ENCODE measurements at places on chromosomes 1 and 21. TPM values are rescaled to one million over a fixed set of nuclear protein-coding genes. Genes with fewer than 3 reads are reported as not detected.

DNA sequence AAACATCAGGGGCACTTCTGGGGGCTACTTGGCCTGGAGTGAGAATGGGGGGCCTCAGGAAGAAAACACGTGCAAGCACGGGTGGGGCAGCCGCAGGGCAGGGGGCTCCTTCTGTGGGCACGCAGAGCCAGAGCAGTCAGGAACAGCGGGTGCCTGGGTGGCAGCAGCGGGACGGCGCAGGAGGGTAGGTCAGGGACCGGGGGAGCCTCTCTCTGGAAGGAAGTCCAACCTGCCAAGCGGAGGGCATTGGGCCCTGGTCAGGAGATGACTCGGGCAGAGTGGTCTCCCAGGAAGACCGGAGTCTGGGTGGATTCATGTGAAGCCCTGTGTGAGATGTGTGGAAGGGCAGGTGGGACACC lies 27.1 kb downstream of the CTNNBIP1 start:
- no peak for DNase-seq

- DNase-seq, result no peak
Measured at GRCh38 chr1:170666541-170667254, 2.8 kb downstream of the PRRX1 start.

- DNase-seq, result peak; percentile 55
Measured at GRCh38 chr1:181021811-181022434, 747 bp downstream of the STX6 start.

DNA sequence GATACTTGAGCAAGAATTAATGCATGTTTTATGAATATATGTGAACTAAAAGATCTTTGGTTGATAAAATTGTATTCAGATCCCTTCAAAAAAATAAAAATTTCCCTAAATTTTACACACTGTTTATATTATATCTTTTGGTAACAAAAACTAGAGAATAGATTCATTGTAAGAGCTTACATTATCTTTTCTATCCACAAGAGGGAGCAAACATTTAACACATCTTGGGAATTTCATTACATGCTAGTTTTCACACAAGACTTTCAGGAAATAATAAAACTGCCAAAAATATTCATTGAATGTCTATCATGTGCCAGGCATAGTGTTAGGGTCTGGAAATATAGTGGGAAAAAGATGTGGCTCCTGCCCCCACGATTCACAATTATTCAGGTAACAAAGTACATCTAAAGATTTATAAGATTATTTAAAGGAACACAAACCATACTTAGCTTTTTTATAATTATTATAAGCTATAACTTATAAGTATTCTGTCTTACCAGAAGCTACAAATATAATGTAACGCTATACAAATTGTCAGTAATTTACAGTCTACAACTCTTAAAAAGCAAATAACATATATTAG lies 30.6 kb downstream of the FAF1 start:
- no peak for DNase-seq

DNA sequence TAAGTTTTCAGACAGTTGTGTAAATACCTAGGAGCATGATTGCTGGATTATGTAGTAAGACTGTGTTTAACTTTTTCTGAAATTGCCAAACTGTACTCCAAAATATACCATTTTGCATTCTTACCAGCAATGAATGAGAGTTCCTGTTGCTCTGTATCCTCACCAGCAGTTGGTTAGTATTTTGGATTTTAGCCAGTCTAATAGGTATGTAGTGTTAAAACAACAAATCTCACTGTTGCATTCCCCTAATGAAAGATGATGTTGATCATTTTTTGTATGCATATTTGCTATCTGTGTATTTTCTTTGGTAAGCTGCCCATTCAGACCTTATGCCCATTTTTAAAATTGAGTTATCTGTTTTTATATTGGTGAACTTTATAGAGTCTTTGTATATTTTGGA lies 89.9 kb downstream of the RASAL2 start:
- DNase-seq, result no peak

GRCh38 chr1:100622037-100622436 lies 84.1 kb downstream of the GPR88 start:
- no peak for DNase-seq

DNA sequence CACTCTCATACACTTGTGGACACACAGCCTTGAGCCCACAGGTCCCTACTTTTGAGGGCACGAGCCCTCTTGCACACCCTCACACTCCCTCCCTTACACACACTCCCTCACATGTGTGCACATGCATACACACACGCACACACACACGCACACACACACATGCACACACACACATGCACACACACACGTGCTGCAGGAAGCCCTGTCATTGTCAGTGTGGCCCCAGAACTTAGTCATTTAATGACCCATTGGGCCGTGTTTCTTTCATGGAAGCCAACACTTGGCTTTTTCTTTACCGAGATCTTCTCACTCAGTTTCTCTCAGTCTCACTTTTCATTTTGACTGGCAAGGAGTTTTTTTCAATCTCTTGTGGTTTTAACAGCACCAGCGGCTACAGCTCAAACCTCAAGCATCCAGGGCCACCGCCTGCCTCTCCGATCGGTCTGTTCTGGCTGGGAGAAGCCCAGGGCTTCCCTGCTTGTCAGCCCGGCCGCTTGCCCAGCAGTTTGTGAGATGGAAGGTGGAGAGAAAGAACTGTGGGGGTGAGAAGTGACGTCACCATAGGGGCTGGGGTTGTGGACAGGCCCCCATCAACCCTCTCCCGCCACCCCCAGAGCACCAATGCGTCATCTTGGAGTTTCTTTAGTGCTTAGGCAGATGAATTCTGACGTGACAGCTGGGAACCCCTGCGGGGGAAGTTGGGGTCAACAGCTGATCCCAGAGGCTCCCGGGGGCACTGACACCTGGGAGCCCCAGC lies 15.8 kb upstream of the TNFRSF8 start:
- DNase-seq, result peak; percentile 14

- DNase-seq, result no peak
Measured at GRCh38 chr1:16178596-16179497, 23.0 kb upstream of the EPHA2 start.

DNA sequence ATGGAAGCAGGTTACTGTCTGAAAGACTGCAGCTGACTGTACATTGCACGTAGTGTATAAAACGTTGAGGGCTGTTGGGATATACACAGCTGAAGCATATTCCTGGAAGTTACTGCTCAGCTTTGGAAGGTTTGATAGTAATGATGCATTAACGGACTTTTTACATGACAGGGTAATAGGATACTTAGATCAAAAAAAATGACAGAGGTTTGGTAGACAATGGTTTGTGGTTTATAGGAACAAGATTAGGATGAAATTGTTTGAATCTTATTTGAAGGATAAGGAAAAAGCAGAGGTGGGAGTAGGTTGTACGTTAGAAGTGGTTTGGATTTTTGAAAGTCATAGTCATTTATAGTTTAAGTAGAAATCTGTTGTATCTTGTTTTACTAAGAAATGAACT lies 33.0 kb downstream of the ADGRL2 start:
- no peak for DNase-seq

DNA sequence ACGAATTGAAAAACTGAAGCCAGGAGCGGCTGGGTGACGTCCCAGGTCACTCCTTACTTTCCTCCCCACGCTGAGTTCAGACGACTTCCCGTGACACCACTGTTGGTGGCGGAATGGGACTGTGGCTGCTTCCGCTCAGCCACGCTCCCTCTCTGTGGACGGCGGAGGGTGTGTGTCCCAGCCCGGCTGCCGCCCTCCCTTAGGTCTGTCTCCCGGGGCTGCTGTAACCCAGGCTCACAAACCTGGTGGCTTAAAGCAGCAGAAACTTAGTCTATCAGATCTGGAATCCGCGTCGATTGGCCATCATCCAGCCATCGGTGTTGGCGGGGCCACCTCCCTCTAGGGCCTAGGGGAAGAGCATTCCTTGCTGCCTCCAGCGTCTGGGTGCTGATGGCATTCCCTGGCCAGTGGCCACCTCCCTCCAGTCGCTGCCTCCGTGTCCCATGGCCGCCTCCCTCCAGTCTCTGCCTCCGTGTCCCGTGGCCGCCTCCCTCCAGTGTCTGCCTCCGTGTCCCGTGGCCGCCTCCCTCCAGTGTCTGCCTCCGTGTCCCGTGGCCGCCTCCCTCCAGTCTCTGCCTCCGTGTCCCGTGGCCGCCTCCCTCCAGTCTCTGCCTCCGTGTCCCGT lies 17.5 kb downstream of the TRPM2 start:
- no peak for DNase-seq

DNA sequence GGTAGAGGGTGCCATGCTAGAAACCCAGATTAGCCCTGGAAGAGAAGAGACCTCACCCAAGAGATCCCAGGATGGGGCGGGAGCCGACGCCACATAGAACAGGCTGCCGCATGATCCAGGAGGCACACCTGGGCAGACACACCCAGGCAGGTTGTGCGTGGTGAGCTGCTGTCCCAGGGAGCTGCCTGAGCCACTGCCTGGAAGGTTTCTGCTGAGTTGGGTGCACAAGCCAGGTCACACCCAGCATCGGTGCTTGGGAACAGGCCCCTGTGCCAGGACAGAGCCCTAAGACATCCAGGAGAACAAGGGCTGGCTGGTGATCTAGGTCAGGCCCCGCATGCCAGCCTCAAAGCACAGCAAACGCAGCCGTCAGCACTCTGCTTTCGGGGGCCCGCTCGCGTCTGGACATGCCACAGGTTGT lies 40.2 kb downstream of the CTNNBIP1 start:
- DNase-seq, result peak; percentile 32

DNA sequence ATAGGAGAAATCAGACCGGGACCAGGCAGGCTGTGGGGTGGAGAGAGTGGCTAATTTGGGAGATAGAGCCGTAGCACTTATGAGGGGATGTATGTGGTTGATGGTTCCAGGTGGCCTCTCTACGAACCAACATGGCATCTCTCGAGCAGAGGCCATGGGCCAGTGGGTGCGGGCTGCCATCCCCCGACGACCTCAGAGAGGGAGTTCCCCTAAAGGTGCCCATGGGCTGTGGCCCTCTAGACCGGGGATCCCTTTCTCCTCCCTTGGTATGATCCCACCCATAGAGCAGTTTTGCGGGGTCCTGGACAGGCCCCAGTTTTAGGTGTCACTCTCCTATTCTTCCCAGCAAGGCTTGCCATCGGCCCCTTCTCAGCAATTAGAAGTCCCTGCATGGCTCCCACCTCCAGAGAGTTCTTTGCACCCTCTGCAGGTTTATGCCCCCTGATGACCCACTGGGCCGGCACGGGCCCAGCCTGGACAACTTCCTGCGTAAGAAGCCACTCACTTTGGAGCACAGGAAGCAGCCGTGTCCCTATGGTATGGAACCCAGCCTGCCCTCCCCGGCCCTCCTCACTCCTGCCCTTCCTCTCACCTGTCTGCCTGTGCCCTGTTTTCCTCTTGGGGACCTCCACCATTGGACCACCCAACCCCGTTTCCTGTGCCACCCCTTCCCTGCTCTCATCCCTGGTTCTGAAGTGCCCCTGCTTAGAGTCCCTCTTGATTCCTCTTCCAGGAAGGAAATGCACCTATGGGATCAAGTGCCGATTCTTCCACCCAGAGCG lies 7.8 kb downstream of the ZC3H12A start:
- no peak for DNase-seq

- no peak for DNase-seq
Measured at GRCh38 chr1:243475966-243476365, 220.1 kb downstream of the SDCCAG8 start.

DNA sequence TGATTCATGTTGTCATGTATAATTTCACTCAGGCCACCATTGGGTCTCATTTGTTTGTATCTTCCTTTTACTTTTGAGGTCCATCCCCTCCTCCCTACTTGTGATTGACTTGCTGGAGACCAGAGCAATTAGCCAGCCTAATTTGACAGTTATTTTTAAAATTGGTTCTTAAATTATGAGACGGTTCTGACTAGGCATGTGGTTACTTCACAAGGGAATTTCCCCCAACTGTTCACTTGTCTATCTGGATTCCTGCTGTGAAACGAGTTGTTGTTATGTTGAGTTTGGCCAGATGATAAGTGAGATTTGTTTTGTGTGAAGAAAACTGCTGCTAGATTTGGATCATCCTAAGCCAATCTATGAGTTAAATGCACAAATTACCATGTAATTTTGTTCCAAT lies 359.1 kb downstream of the BARHL2 start:
- DNase-seq, result no peak

GRCh38 chr21:38202811-38203210 lies 54.0 kb upstream of the KCNJ15 start:
- DNase-seq, result no peak

DNA sequence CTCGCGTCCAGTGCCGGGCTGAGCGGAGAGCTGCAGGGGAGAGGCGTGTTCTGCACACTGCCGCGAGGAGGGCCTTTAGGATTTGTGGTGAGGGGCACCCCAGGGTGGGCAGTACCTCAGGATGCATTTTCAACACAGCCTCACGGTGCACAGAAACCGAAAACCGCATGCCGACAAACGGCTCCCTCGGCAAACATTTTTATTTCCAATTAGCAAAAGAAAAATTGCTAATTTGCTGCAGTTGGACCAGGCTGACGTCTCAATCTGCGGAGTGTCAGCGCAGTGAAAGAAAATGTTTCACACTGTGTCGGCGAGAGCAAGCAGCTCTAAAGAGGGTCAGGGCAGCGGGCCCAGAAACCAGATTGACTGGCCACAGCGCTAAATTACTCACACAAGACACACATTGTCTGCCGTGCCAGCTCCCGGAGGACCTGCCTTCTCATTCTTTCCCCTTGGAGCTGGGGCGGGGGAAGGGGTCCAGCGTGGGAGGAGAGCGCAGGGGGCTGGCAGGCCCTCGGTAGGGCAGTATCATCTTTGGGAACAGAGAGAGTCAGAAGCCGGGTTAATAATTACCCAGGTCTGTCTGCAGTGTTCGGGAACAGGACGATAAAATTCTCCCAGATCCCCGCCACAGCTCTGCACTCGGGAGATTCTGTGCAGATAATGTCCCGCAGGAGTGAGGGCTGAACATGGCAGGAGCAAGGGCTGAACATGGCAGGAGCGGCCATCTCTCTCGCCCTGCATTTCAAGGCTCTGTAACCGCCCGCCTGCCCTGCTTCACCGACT lies 150.2 kb downstream of the PRDM16 start:
- peak; percentile 57 for DNase-seq

The SLAMF8 gene
- 1.2 TPM for total RNA-seq

The AKR7A3 gene
- total RNA-seq, result 92.5 TPM

The SLAMF9 gene
- total RNA-seq, result not detected

The IGSF3 gene
- total RNA-seq, result 29.8 TPM

The CLDN14 gene
- 0.20 TPM for total RNA-seq

The SRM gene
- total RNA-seq, result 17.8 TPM

The TTC22 gene
- 88.7 TPM for total RNA-seq

The FBXO2 gene
- 1.4 TPM for total RNA-seq

The LCE2C gene
- total RNA-seq, result not detected

The FRRS1 gene
- total RNA-seq, result 12.3 TPM

The TNFRSF9 gene
- total RNA-seq, result 0.09 TPM

The ZNF697 gene
- total RNA-seq, result 2.0 TPM
